ENCODE measurements at places on chromosomes 3 and 15. TPM values are rescaled to one million over a fixed set of nuclear protein-coding genes. Genes with fewer than 3 reads are reported as not detected.

Gene TMEM207
- not detected for total RNA-seq

Gene TRIM42
- not detected for total RNA-seq

Gene C3orf38
- 6.8 TPM for total RNA-seq

Gene KLHL40
- total RNA-seq = not detected

Gene STRA6
- 0.49 TPM for total RNA-seq

Gene SLC28A2
- not detected for total RNA-seq

Gene TIGIT
- 0.19 TPM for total RNA-seq

Gene LDHAL6B
- not detected for total RNA-seq

- no peak for DNase-seq
- no peaks in the 10 kb centered on the region for H3K36me3 ChIP-seq
- H3K27ac ChIP-seq = no peak overlapping the region
These were observed 3.3 kb upstream of the GLB1 start for GRCh38 chr3:33100229-33100628.

DNA sequence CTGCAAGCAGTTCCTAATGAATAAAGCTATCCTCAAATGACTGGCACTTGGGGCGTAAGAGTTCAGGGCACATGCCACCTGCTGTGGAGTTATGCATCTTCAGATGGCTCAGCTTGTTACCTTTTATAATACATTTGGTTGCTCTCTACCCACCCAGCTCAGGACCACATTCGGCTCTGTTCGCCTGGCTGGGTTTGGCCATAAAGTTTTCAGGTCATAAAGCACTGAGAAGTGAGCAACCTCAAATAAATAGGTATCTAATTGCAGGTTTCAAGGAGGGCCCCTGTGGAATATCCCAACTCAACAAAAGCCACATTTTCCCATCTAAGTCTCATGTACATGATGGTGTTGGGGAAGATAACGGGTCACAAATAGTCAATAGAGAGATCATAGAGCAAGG lies 727.3 kb downstream of the GRM7 start:
- no peak for DNase-seq
- no peaks in the 10 kb centered on the region for H3K36me3 ChIP-seq
- H3K27ac ChIP-seq = no peak overlapping the region
- no peaks in the 10 kb centered on the region for H3K4me1 ChIP-seq

- no peak overlapping the region for H3K27ac ChIP-seq
- H3K4me3 ChIP-seq = no peak overlapping the region
- DNase-seq = no peak
- no peaks in the 10 kb centered on the region for H3K27me3 ChIP-seq
- H3K4me1 ChIP-seq = no peaks in the 10 kb centered on the region
- H3K36me3 ChIP-seq = no peaks in the 10 kb centered on the region
These were observed 41.0 kb downstream of the SLCO2A1 start for GRCh38 chr3:133988631-133989161.

DNA sequence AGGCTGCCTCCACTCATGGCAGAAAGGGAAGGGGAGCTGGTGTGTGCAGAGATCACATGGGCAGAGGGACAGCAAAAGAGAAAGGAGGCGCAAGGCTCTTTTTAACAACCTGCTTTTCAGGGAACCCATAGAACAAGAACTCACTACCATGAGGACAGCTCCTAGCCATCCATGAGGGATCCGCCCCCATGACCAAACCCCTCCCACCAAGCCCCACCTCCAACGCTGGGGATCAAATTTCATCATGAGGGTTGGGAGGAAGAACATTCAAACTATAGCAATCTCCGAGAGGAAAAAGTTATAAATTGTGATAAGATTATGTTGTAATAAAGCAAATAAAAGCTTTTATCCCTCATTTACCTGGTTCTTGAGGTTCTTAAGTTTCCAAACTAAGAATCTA lies 84.7 kb upstream of the LMCD1 start:
- no peaks in the 10 kb centered on the region for H3K36me3 ChIP-seq
- peak; percentile 65 for DNase-seq
- H3K4me3 ChIP-seq = no peak overlapping the region
- H3K27me3 ChIP-seq = no peaks in the 10 kb centered on the region
- H3K27ac ChIP-seq = no peak overlapping the region

DNA sequence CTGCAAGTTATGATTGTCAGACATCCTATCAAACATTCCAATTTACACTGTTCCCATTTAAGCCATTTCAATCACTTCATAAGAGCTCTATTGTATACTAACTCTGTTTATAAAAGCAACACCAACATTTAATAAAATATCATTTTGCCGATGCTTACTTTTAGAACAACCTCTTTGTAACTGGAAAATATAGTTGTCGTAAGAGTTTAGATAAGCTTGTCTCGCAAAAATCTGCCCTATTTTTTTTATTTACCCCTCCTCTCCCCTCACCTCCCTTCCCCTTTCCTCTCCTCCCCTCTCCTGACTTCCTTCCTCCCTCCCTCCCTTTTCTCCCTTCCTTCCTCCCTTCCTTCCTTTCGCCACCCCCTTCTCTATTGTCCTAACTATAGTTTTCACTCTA lies 105.7 kb upstream of the PEX5L start:
- H3K27ac ChIP-seq = no peak overlapping the region
- no peak for DNase-seq
- H3K36me3 ChIP-seq = no peaks in the 10 kb centered on the region

DNA sequence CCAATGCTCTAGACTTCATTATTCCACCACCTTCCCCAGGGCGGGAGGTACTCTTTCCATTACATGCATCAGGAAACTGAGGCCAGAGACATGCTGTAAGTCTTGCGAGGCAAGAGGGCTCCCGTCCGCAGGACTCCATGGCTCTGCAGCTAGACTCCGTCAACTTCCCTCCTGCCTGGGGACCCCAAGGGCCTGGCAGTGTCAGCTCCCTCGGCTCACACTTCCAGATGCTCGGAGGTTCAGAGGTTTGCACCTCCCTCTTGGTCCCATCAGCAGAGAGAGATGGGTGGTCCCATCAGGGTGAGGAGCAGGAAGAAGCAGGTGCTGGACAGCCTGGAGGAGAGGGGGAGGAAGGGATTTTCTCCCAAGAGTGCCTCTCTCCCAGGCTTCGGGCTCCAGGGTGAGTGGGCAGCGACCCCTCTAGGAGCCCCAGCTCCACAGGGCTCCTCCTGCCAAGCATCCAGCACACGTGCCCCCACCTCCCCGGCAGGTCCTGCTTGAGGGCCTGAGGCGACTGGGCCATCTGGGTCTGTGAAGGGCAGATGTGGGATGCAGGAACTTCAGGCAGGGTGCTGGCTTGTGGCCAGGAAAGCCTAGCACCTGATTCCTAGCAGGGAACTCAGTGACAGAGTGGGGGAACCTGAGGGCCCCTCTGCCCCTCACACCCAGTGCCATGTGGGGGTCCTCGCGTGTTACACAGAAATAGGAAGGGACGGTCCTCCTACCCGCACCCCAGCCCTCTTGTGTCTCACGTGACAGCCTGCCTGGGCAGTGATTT lies 9.3 kb downstream of the PAK6 start:
- no peaks in the 10 kb centered on the region for H3K27me3 ChIP-seq
- no peak overlapping the region for H3K4me3 ChIP-seq
- H3K27ac ChIP-seq = no peak overlapping the region
- no peaks in the 10 kb centered on the region for H3K4me1 ChIP-seq

GRCh38 chr15:41256577-41257038 lies 25.5 kb downstream of the CHP1 start:
- H3K27me3 ChIP-seq = no peaks in the 10 kb centered on the region
- H3K4me3 ChIP-seq = no peak overlapping the region
- peak overlapping the region; percentile 42 for H3K27ac ChIP-seq
- peaks cover 5% of the 10 kb centered on the region for H3K36me3 ChIP-seq
- H3K4me1 ChIP-seq = peaks cover 44% of the 10 kb centered on the region

DNA sequence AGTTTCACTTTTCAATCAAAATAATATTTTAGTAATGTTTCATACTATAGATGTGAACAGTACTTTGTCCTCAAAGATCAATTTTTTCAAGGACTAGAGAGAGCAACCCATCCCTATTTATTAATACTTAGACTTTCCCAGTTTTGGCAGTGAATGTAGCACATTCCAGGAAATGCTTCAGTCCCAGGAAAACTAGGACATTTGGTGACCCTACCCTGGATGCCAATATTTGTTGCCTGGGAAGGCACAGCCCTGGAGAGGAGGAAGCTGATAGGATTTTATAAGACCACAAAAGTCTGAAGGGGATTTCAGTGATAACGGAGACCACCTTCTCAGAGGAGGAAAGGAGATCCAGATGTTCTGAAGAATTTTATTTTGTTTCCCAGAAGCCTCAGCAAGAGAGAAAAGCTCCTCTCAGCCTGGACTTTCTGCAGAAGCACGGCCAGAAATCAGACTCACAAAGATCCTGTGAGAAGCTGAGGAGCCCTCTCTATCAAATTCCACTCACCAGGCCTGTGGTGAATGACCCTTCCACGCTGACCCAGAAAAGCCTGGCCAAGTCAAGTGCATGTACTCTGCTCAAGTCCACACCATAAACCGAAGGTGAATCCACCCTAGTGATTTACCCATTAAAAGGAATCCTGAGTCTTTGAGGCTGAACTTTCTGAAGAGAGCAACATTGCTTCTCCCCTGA lies 87.7 kb upstream of the ABHD17C start:
- no peaks in the 10 kb centered on the region for H3K36me3 ChIP-seq
- no peaks in the 10 kb centered on the region for H3K4me1 ChIP-seq
- no peak overlapping the region for H3K4me3 ChIP-seq
- DNase-seq = no peak
- H3K27me3 ChIP-seq = no peaks in the 10 kb centered on the region
- no peak overlapping the region for H3K27ac ChIP-seq

DNA sequence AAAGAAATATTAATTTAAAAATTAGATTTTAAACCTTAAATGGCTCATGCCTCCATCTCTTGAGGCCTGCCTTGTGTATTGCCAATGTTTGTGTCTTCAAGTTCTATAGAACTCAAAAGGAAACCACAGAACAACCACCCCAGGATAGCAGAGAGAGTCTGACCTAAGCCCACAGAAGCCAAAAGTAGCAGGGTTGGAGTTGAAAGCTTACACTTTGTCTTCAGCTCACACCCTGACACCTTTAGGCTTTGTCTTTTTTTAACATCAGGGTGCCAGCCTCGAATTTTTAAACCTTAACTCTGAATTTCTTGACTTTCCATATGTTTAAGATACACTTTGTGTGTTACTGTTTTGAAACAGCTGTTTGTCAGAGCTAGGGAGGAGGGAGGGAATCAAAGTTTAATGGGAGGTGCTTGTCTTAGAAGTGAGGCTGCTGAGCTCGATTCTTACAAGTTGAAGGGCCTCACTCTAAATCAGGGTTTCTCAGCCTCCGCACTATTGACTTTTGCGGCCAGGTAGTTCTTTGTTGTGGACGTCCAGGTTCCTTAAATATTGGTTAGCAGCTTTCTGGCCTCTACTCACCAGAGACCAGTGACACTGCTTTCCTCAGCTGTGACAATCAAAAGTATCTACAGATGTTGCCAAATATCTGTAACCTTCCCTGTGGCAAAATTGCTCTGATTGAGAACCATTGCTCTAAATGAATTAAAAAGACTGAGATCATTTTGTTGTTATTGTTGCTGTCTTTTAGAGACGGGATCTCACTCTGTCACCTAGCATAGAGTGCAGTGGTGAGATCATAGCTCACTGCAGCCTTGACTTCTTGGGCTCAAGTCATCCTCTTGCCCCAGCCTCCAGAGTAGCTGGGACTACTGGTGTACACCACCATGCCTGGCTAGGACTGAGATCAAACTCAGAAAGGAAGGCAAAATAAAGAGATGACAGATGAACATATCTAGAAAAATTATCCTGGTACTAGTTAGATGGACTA lies 139.2 kb upstream of the EOMES start:
- no peak overlapping the region for H3K27ac ChIP-seq
- H3K4me3 ChIP-seq = no peak overlapping the region
- no peaks in the 10 kb centered on the region for H3K27me3 ChIP-seq
- DNase-seq = no peak
- no peaks in the 10 kb centered on the region for H3K36me3 ChIP-seq

DNA sequence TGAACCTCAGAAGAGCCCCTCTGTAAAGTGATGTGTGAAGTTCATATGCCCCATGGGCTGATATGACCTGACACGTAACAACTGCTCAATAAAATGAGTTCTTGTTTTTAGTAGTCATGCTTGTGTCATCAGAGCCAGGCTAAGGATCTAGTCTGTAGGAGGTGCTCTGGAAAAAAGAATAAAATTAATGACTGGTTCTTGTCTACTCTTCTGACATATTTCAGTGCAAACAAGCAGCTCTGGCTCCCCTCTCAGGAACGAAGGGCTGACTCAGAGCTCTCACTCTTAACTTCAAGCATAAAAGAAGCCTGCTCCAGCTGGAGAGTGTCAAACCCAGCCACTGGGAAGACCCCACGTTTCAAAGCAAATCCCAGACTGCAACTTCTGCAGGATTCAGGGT lies 77.0 kb downstream of the LRIG1 start:
- H3K27ac ChIP-seq = no peak overlapping the region
- H3K36me3 ChIP-seq = no peaks in the 10 kb centered on the region
- DNase-seq = no peak
- no peaks in the 10 kb centered on the region for H3K27me3 ChIP-seq

- no peak for DNase-seq
- no peaks in the 10 kb centered on the region for H3K27me3 ChIP-seq
- peaks cover 5% of the 10 kb centered on the region for H3K4me1 ChIP-seq
- H3K36me3 ChIP-seq = no peaks in the 10 kb centered on the region
- H3K27ac ChIP-seq = peak overlapping the region; percentile 99
These were observed 960 bp upstream of the KLF13 start for GRCh38 chr15:31325595-31326155.

- no peak overlapping the region for H3K27ac ChIP-seq
- H3K36me3 ChIP-seq = no peaks in the 10 kb centered on the region
- no peak overlapping the region for H3K4me3 ChIP-seq
- no peaks in the 10 kb centered on the region for H3K27me3 ChIP-seq
These were observed 108.2 kb upstream of the CHRM5 start for GRCh38 chr15:33859992-33860545.

DNA sequence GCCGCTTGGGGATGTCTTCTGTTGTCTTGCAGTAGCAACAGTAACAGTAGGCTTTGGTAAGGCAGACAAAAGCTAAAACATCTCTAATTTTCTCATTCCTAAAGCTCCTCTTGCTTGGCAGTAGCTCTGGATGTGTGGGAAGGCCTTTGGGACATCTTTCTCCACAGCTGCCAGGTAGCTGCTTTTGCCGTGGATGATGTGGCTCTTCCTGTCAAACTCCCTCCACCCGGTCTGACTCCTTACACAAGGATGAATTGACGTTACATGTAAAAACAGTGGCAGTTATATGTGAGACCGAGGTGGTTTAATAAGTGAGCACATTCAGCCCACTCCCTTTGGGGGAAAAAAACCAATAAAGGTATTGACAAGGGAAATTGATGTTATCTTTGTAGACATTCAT lies 309.1 kb downstream of the TUSC7 start:
- H3K27ac ChIP-seq = no peak overlapping the region
- H3K27me3 ChIP-seq = no peaks in the 10 kb centered on the region
- DNase-seq = no peak
- H3K4me1 ChIP-seq = no peaks in the 10 kb centered on the region
- H3K36me3 ChIP-seq = no peaks in the 10 kb centered on the region

- no peaks in the 10 kb centered on the region for H3K27me3 ChIP-seq
- DNase-seq = no peak
- no peak overlapping the region for H3K27ac ChIP-seq
- peaks cover 10% of the 10 kb centered on the region for H3K4me1 ChIP-seq
- H3K4me3 ChIP-seq = no peak overlapping the region
- H3K36me3 ChIP-seq = no peaks in the 10 kb centered on the region
These were observed 26.3 kb downstream of the NRG4 start for GRCh38 chr15:75985971-75986370.

GRCh38 chr15:58324533-58324932 lies 107.3 kb upstream of the LIPC start:
- H3K36me3 ChIP-seq = no peaks in the 10 kb centered on the region
- DNase-seq = no peak
- H3K4me1 ChIP-seq = no peaks in the 10 kb centered on the region
- no peak overlapping the region for H3K27ac ChIP-seq
- no peaks in the 10 kb centered on the region for H3K27me3 ChIP-seq
